ENCODE measurements at places on chromosomes 13 and 19.

DNA sequence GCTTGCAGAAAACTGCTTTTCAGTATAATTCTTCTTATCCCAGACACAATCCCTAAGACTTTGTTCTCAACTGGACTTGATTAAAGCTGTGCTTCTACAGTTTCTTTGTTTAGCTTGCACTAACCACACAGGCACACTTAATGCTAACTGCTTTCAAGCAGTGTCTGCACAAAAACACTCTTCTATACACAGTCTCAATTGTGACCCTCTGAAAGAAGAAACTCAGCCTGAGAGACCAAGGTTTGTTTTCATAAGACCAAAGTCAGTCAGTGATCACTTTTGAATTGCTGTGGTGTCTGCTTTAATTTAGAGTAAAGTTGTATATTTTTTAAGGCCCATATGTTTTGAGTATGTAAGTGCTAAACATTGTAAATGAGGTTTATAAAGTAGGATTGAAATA lies 431.2 kb downstream of the KCTD12 start:
- no peak for DNase-seq

GRCh38 chr19:7930765-7931164 lies 4.8 kb upstream of the CTXN1 start:
- no peak for DNase-seq

GRCh38 chr13:67106502-67107057 lies 123.6 kb downstream of the PCDH9 start:
- no peak for DNase-seq

GRCh38 chr13:92657565-92657964 lies 569.0 kb upstream of the GPC6 start:
- DNase-seq = no peak

DNA sequence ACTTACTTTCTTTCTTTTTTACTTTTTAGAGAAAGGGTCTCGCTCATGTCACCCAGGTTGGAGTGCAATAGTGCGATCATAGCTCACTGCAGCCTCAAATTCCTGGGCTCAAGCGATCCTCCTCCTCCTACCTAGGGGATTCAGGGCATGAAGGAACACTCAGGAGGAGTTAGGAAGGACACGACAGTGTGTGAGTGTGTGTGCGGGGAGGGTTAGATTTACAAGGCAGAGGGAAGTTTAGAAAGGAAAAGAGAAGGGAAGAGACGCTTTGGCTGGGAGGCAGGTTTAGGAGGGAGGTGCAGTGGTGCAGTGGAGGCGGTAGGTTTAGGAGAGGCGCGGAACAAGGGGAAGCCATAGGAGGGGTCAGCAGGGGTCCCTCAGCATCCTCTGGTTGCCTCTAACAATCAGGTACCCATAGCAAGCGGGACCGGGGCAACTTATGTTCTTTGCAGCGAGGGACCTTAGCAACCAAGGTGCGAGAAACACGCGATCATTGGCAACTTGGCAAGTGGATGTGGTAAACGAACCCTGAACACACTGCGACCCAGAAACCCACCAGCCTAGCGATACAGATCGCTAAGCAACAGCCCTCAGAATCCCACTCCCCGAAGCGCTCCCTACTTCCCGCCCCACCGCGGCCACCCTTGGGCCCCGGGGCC lies 501 bp downstream of the SIRT2 start:
- DNase-seq = no peak

GRCh38 chr13:50519866-50520265 lies 323.6 kb downstream of the DLEU7 start:
- no peak for DNase-seq

GRCh38 chr19:39325778-39326665 lies 5.4 kb upstream of the LRFN1 start:
- DNase-seq = no peak

DNA sequence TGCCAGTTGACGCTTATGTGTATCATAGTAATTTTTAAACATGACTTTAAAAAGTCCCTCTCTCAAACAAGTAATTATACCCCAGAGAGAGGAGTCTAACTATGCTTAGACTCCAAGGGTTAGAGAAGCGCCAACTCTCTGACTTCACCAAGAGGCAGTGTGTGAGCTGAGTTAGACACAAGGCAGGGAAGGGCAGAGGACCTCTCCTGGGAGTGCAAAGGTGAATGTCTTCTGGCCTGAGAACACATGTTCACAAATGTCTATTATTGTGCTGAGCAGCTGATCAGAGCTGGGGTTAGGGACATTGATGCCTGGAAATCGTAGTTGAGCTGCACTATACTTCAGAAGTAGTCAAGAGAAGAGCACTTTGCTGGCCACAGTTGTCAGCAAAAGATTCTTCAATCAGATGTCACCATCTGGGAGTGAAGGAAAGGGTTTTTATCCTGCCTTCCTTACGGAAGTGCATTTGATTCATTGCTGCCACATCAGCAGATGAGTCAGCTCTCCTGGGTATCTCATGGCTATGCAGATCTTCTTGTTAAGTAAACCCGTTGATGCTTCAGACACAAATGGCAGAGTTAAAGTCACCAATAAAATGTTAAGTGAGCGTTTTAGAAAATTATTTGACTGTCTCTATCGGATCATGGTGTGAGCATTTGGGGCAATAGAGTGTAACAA lies 283.2 kb upstream of the ARGLU1 start:
- DNase-seq = no peak

GRCh38 chr13:41812851-41813250 lies 148.1 kb downstream of the VWA8 start:
- DNase-seq = no peak

GRCh38 chr13:42533336-42533591 lies 40.7 kb upstream of the TNFSF11 start:
- DNase-seq = no peak

GRCh38 chr13:79455331-79455730 lies 25.6 kb upstream of the NDFIP2 start:
- DNase-seq = no peak

GRCh38 chr19:15587663-15588062 lies 27.4 kb upstream of the CYP4F8 start:
- no peak for DNase-seq

DNA sequence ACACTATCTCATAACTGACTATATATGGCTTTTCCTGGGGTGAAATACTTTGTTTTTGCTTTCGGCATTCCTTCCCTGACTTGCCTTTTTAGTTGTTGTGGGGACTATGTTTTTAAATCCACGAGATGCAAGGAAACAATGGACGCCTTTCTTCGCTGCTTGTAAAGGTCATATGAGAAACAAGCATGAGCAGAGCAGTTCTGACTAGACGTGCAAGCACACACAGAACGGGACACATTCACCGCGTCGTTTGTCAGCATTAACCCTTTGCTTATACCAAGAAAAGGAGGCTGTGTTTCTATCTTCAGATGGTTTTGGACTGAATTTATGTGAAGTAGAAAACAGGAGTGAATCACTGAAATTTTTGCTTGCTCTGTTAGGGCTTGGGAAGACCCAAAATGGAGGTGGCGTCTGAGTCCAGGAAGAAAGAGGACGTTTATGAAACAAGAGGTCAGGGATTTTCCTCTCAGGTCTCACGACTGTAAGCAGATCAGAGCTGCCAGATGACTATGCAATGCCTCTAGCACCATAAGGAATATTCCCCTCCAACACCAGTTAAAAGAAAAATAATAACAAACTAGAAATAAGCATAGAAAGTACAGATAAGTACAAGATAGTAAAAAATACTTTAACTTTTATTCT lies 358.9 kb downstream of the DLEU7 start:
- no peak for DNase-seq

GRCh38 chr19:33426621-33427361 lies 53.3 kb downstream of the CEBPG start:
- no peak for DNase-seq

- peak; percentile 70 for DNase-seq
Observed at GRCh38 chr19:12551060-12551832, at the start of gene ZNF564. Gene ZNF564, minus strand, starts transcription at chr19:12551482. Its CDS starts 150 bp downstream, at chr19:12551332.

DNA sequence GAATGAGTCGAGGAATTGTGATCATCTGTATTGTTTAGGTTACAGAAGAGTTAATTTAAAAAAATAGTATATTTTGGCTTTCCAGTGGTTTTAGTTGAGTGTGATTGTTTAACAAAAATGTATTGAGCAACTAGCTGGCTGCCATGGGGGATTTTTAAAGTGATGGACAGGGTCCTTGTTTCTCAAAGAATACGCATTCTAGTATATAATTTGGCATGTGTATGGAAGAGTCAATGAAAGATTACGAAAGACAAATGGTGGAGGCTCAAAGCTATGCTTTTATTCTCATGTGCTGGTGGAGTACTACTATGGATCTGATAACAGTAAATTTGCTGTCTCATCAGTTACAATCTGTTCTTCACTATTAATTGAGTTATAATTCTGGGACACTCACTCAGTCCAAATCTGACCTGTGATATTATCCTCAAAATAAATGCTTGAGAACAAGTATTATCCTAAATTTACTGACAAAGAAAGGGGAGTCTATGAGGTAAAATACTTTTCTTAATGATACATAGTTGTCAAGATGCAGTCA lies 240.0 kb downstream of the GPC6 start:
- DNase-seq = no peak

GRCh38 chr13:45242070-45242469 lies 41.2 kb upstream of the KCTD4 start:
- no peak for DNase-seq

GRCh38 chr13:103031332-103031873 lies 34.8 kb downstream of the SLC10A2 start:
- DNase-seq = no peak

- no peak for DNase-seq
Observed at GRCh38 chr19:38020311-38020710, 113.3 kb downstream of the SIPA1L3 start.

DNA sequence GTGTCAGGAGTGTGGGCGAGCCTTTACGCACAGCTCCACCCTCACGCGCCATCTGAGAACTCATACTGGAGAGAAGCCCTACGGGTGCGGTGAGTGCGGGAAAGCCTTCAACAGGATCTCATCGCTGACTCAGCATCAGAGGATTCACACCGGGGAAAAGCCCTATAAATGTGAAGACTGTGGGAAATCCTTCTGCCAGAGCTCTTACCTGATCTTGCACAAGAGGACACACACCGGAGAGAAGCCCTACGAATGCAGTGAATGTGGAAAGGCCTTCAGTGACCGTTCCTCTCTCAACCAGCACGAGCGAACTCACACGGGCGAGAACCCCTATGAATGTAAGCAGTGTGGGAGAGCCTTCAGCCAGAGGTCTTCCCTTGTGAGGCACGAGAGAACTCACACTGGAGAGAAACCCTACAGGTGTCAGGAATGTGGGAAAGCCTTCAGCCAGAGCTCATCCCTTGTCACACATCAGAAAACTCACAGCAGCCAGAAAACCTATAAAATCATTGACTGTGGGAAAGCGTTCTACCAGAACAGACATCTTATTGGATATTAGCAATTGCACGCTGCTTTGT lies 6.9 kb upstream of the ZNF555 start:
- DNase-seq = no peak

DNA sequence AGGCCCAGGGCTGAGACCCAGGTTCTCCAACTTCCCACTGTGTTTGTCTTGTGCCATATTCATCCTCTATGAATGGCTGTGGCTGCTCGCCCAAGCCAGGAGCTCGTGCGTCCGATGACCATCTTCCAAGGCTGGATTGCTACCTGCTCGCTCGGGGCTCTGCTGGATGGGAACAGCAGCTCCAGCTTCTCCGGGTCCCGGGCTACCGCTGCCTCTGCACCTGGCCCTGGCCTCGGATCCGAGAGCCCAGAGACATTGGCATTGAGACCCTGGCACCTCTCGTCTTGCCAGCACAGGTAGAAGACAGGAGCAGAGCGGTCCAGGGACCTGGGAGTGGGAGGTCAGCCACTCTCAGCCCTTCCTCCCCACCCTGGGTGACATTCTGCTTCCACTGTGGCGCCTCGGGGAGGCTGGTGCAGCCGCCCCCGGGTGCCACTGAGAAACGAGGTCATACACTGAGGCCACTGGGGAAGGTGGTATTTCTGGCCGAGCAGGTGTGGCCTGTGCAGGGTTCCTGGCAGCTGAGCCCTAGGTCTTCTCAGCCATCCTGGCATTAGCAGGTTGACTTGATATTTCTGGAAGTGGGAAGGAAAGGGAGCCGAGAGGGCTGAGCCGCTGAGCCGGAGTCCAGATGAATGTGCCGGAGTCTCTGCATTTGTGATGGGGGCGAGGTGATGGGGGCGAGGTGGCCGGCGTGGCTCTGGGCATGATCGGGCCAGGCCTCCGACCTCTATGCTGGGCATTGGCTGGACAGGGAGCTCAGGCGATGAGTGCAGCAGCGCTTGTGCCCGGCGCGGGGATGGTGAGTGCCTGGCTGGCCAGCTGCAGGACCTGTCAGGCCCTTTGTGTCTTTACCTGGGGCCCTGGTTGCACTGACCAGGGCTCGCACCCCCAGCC lies 18.6 kb downstream of the NDUFB7 start:
- DNase-seq = no peak

DNA sequence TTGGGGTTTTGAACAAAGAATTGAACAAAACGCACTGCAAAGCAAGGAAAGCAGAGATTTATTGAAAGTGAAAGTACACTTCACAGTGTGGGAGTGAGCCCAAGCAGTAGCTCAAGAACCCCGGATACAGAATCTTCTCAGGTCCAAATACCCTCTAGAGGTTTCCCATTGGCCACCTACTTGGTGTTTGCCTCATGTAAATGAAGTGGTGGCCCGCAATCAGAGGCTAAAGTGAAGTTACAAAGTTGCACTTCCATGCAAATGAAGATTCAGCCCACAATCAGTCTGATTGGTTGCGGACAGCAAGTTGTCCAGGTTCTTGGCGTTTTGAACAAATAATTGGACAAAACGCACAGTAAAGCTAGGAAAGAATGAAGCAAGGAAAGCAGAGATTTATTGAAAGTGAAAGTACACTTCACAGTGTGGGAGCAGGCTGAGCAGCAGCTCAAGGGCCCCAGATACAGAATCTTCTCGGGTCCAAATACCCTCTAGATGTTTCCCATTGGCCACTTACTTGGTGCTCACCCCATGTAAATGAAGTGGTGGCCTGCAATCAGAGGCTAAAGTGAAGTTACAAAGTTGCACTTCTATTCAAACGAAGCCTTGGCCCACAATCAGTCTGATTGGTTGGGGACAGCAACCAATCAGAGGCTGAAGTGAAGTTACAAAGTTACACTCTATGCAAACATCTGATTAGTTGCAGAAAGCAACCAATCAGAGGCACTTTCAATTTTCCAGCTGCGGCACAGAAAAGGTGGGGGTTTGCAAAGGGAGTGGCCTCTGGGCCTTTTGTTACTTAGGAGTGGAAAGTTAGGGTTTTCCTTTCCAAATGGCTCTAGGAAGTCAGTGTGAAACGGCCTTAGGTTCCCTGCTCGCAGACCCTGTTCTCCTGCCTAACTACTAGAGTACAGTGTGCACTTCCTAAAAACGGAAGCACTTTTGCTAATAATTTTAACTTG lies 4.8 kb upstream of the TM9SF2 start:
- peak; percentile 22 for DNase-seq

DNA sequence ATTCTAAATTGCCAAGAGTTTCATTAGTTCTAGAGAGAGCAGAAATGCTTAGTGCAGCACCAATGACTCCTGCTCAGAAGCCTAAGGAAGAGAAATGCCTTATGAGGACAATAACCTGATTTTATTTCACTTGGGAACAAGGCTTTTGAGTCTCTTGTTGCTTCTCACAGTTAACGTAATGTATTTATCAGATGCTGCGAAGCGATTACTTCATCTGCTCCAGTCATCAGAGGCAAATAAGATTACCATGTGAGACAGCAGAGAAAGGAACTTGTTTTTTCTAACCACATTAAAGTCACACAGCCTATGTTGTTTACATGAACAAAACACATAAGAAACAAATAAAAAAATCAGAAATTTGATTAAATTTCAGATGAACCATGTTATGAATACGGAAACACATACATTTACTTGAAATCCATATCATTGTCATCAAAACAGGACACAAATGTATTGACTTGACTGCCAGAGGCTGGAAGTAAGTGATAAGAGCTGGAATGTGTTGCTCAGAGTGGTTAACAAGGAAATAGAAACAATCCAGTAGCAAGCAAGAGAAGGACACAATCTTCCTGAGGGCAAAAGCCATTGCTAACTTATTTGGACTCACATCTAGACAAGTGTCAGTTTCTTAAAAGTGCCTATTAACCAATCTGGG lies 147.3 kb downstream of the LHFPL6 start:
- no peak for DNase-seq
